ENCODE measurements at places on chromosomes 13 and 19.

- peak; percentile 75 for DNase-seq
Observed at GRCh38 chr19:40464059-40465024, 1.2 kb downstream of the BLVRB start.

DNA sequence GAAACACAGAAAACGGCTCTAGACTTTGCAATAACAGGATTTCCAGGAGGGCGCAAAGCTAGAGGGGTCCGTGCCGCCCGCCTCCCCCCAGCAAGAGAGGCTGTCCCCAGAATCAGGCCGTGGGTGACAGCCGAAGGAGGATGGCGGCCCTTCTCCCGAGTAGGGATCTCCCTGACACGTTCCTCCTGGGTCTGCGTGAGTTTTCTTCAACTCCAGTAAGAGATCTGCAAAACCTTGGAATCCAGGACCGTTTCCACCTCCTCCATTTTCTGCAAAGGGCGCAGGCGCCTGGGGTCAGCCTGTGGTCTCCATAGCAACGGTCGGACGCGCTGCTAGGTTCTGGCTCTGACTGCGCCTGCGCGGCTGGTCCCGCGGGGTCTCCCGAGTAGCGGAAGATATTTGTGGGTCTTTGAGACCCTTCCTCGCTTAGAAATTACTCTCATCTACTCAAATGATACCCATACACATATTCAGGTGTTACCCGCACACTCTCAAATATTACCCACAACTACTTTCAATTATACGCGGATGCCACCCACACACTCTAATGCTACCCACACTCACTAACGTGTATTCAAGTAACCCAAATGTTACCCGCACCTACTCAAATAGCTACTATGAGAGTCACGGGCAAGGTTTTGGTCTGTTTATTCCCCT lies 2.1 kb downstream of the PNMA8C start:
- DNase-seq = no peak

DNA sequence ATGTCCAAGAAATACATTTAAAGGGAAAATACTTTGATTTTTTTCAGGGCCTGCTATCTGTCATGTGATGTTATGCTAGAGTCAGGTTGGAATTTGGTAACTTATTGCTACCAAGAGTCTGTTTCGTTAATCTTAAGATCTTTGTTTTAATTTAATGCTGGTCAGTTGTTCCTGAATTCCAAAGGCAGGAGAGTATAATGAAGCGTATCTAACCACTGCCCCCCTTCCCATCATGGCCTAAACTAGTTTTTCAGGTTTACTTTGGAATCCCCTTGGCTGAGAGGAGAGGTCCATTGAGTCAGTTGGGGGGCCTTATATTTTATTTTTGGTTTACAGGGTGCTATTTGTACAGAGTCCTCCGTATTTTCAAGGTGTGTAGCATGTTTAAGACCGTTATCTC lies 116.3 kb upstream of the SLC7A1 start:
- DNase-seq = no peak

- no peak for DNase-seq
Observed at GRCh38 chr13:36772853-36773252, 46.2 kb upstream of the RFXAP start.

DNA sequence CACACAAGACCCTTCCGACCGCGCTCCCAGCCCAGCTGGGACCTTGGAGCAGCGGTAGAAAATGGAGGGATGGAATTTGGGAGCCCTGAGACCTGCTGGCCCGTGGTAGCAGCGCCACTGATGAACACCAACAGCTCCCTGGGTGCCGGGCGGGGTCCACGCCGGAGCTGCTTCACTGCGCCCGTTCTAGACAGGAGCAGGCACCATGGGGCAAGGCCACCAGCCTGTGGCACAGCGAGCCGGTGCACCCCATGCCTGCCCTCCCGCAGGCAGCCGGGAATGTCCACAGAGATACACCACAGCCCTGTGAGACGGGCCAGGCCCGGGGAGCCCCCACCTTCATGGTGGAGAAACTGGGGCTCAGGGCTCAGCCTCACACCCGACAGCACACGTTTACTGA lies 9.9 kb upstream of the SHC2 start:
- DNase-seq = no peak

- DNase-seq = no peak
Observed at GRCh38 chr19:46946611-46947238, 72.9 kb upstream of the NPAS1 start.

DNA sequence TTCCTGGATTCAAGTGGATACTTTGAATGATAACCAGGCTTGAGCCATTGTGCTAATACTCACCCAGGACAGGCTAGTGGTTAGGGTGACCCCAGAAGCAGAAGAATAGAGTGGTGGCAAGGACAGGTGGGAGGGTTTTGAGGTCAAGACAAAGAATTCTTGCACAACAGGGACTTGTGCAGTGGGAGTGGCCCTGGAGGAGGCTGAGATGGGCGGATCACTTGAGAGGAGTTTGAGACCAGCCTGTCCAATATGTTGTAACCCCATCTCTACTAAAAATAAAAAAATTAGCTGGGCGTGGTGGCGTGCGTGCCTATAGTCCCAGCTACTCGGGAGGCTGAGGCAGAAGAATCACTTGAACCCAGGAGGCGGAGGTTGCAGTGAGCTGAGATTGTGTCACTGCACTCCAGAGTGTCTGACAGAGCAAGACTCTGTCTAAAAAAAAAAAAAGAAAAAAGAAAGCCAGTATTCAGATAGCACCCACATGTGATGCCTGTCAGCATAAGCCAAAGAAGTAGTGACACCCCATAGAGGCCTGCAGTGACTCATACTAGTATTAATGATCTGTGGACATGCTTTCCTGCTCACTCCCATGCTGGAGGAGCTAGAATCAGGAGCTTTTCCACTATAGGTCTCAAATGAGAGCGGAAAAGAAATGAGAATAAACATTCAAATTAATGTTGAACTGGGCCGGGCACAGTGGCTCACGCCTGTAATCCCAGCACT lies 78.7 kb downstream of the RNF17 start:
- no peak for DNase-seq

DNA sequence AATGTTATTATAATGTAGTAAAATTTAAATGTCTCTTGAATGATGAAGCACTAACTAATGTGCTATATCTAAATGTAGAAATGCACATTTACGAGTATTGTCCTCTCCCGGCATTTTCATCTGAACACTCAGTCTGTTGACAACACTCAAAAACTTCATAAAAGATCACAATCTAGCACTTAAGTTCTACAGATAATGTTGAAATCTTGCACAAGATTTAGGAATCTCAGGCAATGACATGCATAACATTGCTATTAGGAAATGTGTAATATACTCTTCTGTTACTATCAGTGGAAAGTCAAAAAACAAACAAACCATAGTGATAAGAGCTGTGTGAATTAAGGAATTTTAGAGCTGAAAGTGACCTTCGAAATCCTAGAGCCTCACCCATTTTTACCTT lies 37.5 kb upstream of the XPO4 start:
- DNase-seq = no peak

DNA sequence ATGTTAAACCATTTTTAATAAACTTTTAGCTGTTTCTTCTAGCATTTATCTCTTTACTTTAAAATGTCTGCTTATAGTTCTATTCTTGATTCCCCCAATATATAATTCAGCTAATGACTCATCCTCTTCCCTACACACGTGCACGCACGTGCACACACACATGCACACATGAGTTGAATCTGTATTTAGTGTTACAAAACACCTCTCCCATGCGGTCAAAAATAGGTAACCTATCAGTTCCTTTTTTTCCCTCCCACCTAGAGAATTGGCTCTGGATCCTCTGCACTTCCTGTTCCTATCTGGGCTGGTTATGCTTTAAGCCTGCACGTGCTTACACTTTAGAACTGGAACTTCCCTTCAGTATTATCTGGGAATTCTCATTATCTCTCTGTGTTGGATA lies 144.1 kb downstream of the PAN3 start:
- no peak for DNase-seq

DNA sequence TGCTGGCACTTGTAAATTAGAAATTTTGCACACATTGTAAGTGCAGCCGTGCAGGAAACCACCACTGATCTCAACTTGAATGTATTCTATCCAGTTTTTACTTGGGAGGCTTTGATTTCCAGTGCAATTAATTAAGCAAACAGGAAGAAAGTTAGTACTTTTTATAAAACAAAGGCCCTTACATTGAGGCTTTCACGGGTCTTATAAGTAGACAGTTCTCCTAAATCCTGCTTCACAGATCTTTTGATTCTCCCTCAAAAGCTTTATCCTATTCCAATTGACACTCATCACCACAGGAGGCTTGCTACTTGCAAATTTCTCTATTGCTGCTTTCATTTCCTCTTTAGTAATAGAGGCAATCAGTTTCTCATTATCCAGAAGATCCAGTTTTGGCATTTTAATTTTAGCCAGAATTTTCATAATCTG lies 90.1 kb downstream of the ERCC5 start:
- no peak for DNase-seq

DNA sequence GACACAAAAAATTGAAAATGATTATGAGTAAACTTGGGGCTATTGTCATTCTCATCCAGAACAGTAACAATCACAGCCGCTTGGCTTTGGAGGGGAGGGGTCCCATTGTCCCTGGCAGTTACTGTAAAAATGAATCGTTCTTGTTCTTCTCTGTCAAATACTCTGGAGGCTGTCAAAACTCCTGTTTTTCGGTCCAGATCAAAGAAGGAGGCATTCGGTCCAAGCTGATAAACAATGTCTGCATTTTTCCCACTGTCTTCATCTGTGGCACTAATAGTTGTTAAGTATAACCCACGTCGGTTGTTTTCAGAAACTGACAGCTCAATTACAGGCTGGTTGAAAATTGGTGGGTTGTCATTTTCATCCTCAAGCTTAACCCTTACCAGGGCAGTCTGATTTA lies 3.4 kb downstream of the PCDH9 start:
- no peak for DNase-seq

DNA sequence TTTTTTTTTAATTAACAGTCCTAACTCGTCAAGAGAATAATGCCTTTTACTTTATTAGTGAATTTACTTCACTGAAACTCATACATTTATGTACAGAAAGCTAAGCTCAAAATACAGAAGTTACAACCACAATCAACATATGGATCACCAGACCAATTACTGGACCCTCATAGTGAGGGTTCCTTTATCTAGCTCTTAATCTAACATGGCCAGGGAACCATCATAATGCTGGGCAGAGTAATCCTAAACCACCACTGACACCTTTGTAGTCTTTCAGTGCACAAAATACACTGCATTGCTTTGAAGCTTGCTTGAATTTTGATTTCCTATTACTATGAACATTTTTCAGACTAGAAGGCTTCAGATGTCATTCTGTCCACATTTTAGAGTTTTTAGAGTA lies 1406.6 kb upstream of the PCDH9 start:
- no peak for DNase-seq

- DNase-seq = no peak
Observed at GRCh38 chr13:112767506-112768471, 78.0 kb downstream of the ATP11A start.

DNA sequence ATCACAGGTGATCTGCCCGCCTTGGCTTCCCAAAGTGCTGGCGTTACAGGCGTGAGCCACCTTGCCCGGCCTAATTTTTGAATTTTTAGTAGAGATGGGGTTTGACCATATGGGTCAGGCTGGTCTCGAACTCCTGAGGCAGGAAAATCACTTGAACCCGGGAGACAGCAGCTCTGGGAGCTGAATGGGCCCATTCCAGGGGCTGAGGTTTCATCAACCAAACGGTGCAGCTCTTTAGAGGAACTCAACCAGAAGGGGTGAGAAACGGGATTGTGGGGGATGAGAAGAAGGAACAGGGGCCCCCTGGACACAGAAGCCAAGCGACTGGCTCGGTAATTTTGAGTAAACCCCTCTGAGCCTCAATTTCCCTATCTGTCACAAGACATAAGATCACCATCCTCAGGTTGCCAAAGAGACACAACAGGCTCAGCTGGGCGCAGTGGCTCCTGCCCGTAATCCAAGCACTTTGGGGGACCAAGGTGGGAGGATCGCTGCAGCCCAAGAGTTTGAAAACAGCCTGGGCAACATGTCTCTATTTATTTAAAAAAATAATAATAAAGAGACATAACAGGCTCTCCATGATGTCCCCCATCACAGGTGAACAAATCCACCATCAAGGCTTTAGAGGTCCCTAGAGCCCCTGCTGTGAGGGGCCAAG lies 562 bp downstream of the IQCN start:
- DNase-seq = no peak

- no peak for DNase-seq
Observed at GRCh38 chr13:24644036-24644435, 36.2 kb upstream of the ATP12A start.

DNA sequence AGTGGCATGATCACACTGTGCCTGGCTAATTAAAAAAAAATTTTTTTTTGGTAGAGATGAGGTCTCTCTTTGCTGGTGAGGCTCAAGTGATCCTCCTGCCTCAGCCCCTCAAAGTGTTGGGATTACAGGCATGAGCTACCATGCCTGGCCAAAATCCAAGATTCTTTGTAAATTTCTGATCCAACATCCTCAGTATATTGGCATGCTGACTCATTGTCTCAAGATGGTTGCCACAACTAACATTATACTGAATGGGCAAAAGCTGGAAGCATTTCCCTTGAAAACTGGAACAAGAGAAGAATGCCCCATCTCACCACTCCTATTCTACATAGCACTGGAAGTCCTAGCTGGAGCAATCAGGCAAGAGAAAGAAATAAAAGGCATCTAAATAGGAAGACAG lies 100.0 kb downstream of the KLF5 start:
- no peak for DNase-seq

- no peak for DNase-seq
Observed at GRCh38 chr19:29457413-29457812, 68.4 kb upstream of the VSTM2B start.

GRCh38 chr19:1852581-1853128 lies 4.4 kb upstream of the REXO1 start:
- DNase-seq = no peak

DNA sequence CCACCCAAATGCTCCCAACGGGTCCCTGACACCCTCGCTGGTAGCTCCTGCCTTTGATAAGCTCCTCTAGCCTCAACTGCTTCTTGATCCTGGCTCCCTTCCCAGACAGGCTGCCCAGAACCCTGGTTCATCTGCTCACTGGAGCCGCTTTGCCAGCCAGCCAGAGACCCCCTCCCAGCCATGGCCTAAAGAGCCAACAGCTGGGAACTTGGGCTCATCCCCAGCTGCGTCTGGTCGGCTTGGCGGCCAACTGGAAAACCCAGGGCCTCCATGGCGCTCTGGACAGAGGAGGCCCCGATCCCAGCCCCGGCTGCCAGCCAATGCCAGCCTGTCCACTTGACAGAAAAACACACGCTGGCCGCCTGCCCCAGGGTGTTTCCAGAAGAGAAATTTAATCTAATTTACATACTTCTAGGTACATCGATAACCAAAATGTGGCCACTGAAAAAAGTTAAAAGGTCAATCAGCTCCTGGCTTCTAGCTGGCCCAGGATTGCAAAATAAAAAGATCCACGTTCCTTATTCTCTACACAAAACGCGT lies 3.0 kb upstream of the AKAP8L start:
- DNase-seq = no peak

DNA sequence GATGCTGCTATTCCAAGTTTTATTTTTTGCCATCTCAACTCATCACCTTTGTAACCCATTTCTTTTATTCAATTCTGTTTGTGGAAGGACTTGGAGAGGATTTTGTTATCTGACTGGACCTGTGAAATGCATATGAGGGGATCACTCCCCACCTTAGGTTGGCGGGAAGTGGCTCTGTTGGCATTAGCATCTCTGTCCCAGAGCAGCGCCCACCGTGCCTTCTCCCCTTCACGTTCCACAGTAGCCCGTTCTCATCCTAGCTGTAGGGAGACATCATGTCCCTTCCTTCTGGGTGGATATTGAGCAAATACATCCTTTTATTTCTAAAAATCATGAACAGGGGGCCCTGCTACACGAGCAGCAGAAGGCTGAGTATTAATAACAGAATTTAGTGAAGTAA lies 330.4 kb downstream of the RFC3 start:
- DNase-seq = no peak

GRCh38 chr19:31353833-31354232 lies 4.6 kb upstream of the TSHZ3 start:
- DNase-seq = no peak

GRCh38 chr13:99288089-99288488 lies 19.1 kb downstream of the GPR183 start:
- DNase-seq = no peak
